ENCODE measurements at places on chromosomes 3 and 15. TPM values are rescaled to one million over a fixed set of nuclear protein-coding genes. Genes with fewer than 3 reads are reported as not detected.

GRCh38 chr15:71844916-71845315 is 34.6 kb downstream of the NR2E3 start:
- no peaks in the 10 kb centered on the region for H3K27me3 ChIP-seq
- DNase-seq, result no peak
- H3K4me1 ChIP-seq, result no peaks in the 10 kb centered on the region
- no peak overlapping the region for H3K4me3 ChIP-seq

DNA sequence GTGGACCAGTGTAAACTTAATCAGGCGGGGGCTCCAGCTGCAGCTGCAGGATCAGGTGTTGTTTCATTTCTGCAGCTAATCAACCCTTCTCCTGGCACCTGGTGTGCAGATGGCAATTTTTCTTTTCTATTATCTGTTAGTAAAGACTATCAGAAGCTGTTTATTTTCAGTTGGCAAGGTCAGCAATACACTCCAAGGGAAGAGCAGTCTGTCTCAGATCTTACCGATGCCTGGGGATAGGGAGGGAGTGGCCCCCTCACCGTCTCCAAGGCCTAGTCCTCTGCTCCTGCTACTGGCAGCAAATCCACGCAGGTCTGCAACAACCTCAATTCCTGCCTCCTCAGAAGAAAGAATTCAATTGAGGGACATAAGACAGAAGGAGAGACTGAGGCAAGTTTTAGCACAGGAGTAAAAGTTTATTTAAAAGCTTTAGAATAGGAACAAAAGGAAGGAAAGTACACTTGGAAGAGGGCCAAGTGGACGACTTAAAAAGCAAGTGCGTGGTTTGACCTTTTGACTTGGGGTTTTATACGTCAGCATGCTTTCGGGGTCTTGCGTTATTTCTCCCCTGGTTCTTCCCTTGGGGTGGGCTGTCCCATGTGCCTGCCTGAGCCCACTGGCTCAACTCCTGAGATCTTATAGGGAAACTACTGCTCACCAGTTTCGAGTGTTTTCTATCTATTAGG is 9.2 kb downstream of the CCRL2 start:
- DNase-seq, result no peak
- H3K27me3 ChIP-seq, result peaks cover 24% of the 10 kb centered on the region
- H3K36me3 ChIP-seq, result no peaks in the 10 kb centered on the region
- H3K27ac ChIP-seq, result no peak overlapping the region
- peaks cover 6% of the 10 kb centered on the region for H3K4me1 ChIP-seq
- H3K4me3 ChIP-seq, result no peak overlapping the region

DNA sequence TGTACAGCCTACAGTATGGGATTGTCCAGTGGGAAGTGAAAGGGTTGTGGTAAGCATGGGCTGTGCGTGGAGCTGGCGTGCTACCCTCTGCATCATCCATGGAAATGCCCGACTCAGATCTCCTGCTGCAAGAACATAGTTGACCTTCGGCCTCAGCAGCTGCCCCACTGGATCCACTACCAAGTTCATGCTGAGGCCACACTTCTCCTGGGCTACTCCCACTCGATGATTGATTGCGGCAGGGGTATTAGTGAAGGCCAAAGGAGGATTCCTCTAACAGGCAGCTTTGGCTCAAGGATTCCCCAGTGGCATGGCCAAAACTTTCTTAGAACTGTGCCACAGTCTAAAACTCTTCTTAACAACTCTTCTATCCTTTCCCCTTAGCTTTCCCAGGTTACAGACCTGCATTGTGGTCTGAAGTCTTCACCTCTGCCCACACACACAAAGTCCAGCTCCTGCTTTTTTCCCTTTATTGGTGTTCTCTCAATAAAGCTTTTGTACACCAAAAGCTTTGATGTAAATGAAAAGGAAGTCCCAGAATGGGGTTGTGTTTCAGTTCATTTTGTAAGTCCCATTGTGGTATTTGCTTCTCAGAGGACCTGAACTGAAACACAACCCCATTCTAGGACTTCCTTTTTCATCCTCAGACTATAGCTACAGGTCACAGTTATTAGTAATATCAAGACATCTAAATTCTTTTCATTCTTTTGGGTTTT is 4.9 kb upstream of the TBC1D5 start:
- no peak for DNase-seq
- H3K27me3 ChIP-seq, result no peaks in the 10 kb centered on the region
- no peak overlapping the region for H3K27ac ChIP-seq
- H3K4me3 ChIP-seq, result no peak overlapping the region
- H3K36me3 ChIP-seq, result no peaks in the 10 kb centered on the region

AGBL1 gene
- total RNA-seq, result not detected

- H3K4me3 ChIP-seq, result no peak overlapping the region
- peaks cover 29% of the 10 kb centered on the region for H3K27me3 ChIP-seq
- no peak for DNase-seq
- H3K36me3 ChIP-seq, result no peaks in the 10 kb centered on the region
- H3K4me1 ChIP-seq, result peaks cover 18% of the 10 kb centered on the region
These were observed 77.5 kb downstream of the CHDH start for GRCh38 chr3:53768478-53769459.

DNA sequence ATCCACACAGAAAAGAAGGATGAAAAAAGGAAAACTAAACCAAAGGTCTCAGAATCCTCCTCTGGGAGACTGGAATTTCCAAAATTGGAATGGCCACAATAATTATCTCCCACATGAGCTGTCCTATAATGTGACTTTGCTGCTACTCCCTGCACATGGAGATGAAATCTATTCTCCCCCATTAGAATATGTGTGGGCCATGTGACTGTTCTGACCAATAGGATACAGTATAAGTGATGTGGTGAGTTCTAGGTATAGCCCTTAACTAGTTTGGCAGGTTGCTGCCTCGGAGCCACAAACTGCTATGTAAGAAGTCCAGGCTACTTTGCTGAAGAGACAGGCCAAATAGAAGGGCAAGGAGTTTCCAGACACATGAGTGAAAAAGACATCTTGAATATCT is 5.2 kb downstream of the TRIM59 start:
- no peak for DNase-seq
- H3K4me1 ChIP-seq, result peaks cover 66% of the 10 kb centered on the region

DNA sequence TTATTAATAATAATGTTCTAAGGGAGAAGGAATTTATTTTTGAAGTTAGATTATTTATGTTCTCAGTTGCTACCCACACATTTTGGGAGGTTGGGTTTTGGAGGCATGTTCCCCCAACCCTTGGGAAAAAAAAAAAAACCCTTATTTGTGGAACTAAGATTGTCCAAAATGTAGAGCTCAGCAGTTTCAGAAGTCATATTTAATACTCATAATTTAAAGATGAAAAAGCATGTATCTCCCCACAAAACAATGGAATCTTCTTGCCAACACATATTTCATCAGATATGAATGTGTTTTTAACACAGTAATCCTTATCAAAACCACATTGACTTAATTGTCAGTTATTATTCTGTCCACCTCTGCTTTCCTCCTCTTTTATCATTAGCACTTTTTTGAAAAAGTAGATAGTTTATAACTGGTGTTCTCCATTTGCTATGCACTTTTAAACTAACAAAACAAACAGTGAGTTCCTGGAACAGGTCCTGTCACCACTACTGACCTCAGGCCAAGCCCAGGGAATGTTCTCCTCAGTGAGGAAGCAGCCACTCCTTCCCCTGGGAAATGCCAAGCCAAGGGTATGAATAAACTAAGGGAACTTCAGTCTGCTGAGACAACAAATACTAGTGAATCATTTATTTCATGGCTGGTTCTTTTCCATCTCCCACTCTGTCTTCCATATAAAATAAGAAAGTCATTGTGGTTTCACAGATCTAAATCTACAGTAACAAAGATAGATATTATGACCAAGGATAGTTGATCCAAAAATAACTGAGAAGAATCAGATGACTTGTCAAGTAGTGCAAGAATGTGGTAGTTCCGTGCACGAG is 414.4 kb upstream of the ALCAM start:
- H3K27ac ChIP-seq, result peak overlapping the region; percentile 86
- peak overlapping the region; percentile 72 for H3K4me3 ChIP-seq
- no peaks in the 10 kb centered on the region for H3K36me3 ChIP-seq
- peak; percentile 94 for DNase-seq
- peaks cover 46% of the 10 kb centered on the region for H3K4me1 ChIP-seq

GRCh38 chr3:135756106-135756668 is 209.3 kb upstream of the PPP2R3A start:
- H3K4me3 ChIP-seq, result no peak overlapping the region
- no peak overlapping the region for H3K27ac ChIP-seq

DNA sequence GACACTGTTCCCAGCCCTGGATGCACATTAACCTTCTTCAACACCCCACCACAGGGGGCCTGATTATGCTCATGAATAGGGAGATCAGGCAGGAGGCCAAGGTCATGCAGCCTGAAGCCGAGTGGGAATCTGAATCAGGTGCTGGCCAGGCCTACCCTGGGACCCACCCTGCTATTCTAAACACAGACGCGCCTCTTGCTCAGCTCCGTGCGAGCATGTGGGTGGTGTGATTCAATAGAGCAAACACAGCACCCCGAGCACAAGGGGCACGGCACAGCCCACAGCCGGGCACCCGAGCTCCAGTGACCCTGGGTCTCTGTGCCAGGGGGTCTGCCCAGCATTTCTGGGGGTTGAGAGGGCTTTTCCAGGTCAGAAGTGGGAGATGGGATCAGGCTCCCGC is 24.6 kb upstream of the GRIP2 start:
- peaks cover 42% of the 10 kb centered on the region for H3K27me3 ChIP-seq
- H3K27ac ChIP-seq, result no peak overlapping the region
- peaks cover 30% of the 10 kb centered on the region for H3K4me1 ChIP-seq
- H3K4me3 ChIP-seq, result no peak overlapping the region
- DNase-seq, result no peak
- no peaks in the 10 kb centered on the region for H3K36me3 ChIP-seq

- peak overlapping the region; percentile 87 for H3K27ac ChIP-seq
- DNase-seq, result peak; percentile 57
- H3K4me3 ChIP-seq, result peak overlapping the region; percentile 21
- H3K36me3 ChIP-seq, result peaks cover 37% of the 10 kb centered on the region
These were observed 51.1 kb downstream of the GTF2E1 start for GRCh38 chr3:120793601-120794000.

- DNase-seq, result no peak
- H3K4me3 ChIP-seq, result no peak overlapping the region
- no peak overlapping the region for H3K27ac ChIP-seq
- no peaks in the 10 kb centered on the region for H3K4me1 ChIP-seq
- H3K36me3 ChIP-seq, result no peaks in the 10 kb centered on the region
These were observed 72.9 kb upstream of the MNS1 start for GRCh38 chr15:56537881-56538280.

- H3K4me3 ChIP-seq, result no peak overlapping the region
- peaks cover 6% of the 10 kb centered on the region for H3K27me3 ChIP-seq
- no peaks in the 10 kb centered on the region for H3K36me3 ChIP-seq
- H3K4me1 ChIP-seq, result no peaks in the 10 kb centered on the region
- no peak for DNase-seq
- no peak overlapping the region for H3K27ac ChIP-seq
These were observed 13.0 kb downstream of the IL16 start for GRCh38 chr15:81209635-81210034.

MLF1 gene
- 1.9 TPM for total RNA-seq

- H3K27me3 ChIP-seq, result no peaks in the 10 kb centered on the region
- peaks cover 47% of the 10 kb centered on the region for H3K4me1 ChIP-seq
- peaks cover 4% of the 10 kb centered on the region for H3K36me3 ChIP-seq
- DNase-seq, result no peak
- H3K27ac ChIP-seq, result peak overlapping the region; percentile 38
These were observed 14.9 kb downstream of the ATP11B start for GRCh38 chr3:182808041-182808770.

SERPINI1 gene
- total RNA-seq, result 6.2 TPM

TTC21A gene
- total RNA-seq, result 2.1 TPM

TRPM1 gene
- 0.29 TPM for total RNA-seq

SI gene
- total RNA-seq, result not detected

- no peak overlapping the region for H3K27ac ChIP-seq
- H3K36me3 ChIP-seq, result no peaks in the 10 kb centered on the region
- peaks cover 18% of the 10 kb centered on the region for H3K27me3 ChIP-seq
- H3K4me3 ChIP-seq, result no peak overlapping the region
- no peaks in the 10 kb centered on the region for H3K4me1 ChIP-seq
These were observed 137.7 kb downstream of the NSMCE3 start for GRCh38 chr15:29131840-29132420.

WNT5A gene
- total RNA-seq, result 374 TPM

DNA sequence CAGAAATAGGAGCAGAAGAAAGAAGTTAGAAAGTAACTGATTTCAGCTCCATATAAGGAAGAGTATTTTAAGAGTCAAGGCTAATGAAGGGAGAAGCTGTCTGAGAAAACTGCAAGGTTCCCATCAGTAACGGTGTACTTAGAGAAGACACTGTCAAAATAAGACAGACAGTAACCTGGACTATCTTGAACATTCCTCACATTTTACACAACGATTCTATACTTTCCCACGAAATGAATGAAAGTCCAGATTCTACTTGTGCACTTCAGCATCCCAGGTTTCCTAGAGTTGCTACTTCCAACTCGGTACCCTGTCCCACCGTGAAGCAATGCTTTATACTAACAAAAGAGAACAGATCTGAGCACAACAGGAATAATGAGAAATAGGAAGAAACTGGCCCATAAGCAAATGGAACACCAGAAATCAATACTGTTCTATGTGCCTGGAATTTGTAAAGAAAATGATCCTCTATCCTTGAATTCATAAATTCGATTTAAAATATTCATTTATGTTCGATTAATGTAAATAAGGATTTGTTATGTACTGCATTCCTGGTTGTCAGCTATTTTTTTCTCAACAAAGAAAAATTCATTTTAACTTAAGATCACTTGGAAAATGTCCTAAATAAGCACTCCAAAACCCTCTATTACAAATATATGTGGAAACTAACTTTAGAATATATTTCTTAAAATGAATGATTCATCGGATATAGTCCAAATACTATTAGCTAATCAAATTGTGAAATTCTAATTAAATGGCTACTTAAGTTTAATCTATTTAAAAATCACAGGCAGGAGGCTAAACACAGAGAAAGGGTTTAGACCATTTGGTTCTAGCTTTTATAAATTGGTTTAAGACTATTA is 1.5 kb downstream of the C3orf70 start:
- no peak overlapping the region for H3K27ac ChIP-seq
- H3K4me3 ChIP-seq, result no peak overlapping the region
- DNase-seq, result no peak
- no peaks in the 10 kb centered on the region for H3K4me1 ChIP-seq

GRCh38 chr3:55554634-55555425 is 67.7 kb upstream of the WNT5A start:
- peaks cover 39% of the 10 kb centered on the region for H3K4me1 ChIP-seq
- no peaks in the 10 kb centered on the region for H3K36me3 ChIP-seq

DNA sequence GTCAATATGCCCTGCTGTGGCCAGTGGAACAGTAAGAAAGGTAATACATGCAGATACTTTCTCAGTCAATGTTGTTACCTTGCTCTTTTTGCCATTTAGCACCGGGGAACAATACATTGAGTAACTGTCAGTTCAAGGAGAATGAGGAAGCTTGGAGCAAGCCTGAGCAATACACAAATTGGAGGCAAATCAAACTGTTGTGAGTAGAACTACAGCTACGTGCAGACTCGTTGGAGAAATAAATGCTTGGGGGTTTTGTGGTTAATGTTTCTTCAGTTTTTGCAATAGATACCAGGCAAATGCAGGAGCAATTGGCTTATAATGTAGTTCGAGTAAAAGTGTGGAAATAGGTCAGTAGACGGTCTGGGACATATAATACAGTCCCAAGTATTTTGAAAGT is 587.3 kb upstream of the ROBO1 start:
- no peaks in the 10 kb centered on the region for H3K27me3 ChIP-seq
- no peaks in the 10 kb centered on the region for H3K4me1 ChIP-seq
- H3K4me3 ChIP-seq, result no peak overlapping the region
- no peaks in the 10 kb centered on the region for H3K36me3 ChIP-seq

GRCh38 chr3:5022187-5022965 is 43.1 kb downstream of the BHLHE40 start:
- peaks cover 71% of the 10 kb centered on the region for H3K4me1 ChIP-seq
- peak overlapping the region; percentile 28 for H3K4me3 ChIP-seq
- no peak for DNase-seq
- H3K27me3 ChIP-seq, result no peaks in the 10 kb centered on the region
